GM12891 (cell line): ENCODE measurements at places on chromosomes 1 and 21.

DNA sequence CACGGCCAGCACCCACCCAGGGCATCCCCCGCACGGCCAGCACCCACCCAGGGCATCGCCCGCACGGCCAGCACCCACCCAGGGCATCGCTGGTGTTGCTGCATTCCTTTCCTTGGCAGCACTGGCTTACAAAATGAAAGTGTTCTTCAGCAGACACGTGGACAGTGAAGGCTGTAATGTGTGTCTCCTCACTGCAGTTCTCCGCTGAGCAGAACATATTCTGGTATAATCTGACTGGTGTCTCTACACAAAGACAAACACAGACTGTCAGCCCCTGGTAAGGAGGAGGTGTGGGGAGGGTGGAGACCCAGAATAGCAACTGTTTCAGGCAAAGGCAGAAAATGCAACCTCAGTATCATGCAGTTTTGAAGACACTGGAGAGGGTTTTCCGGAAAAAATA lies 7.3 kb downstream of the LYPD8 start:
- DNase-seq = no peak

DNA sequence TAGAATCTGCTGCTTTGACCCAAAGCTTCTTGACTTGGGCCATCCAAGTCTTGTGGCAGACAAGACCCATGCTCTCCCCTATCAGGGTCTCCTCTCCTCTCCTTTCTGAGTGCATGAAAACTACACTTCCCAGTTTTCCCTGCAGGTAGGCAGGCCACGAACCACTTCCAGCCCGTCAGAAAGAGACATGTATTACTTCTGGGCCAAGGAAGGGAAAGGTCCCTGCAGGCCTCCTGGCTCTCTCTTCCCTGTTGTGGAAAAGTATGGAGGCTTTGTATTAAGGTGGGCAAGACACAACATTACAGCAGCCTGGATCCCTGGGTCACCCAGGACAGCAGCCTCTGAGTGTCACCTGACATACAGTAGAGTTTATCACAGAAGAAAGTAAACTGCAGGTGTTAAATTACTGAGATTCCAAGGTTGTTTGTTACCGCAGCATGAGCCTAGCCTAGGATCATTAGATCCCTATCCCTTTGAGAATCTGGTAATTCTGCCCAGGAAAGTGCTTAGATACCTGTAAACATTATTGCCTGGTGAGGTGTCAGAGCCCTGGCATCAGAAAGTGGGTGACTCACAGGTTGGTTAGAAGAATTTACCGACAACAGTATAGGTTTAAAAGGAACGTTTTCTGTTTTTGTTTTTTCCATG lies 717.3 kb downstream of the MATN1 start:
- DNase-seq = no peak

DNA sequence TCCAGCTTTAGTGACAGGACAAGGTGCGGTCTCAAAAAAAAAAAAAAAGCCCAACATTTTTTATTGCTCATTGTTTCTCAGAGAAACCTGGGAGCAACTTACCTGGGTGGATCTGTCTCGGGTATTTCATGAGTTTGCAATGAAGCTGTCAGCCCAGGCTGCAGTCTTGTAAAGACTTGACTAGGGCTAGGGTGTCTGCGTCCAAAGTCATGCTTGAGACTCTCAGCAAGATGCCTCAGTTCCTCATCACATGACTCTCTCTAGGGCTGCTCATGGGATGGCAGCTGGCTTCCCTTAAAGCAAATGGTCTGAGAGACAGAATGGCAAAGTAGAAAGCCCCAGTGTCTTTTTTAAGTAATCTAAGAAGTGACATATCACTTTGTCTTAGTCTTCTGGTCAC lies 8.1 kb downstream of the GABPA start:
- no peak for DNase-seq

DNA sequence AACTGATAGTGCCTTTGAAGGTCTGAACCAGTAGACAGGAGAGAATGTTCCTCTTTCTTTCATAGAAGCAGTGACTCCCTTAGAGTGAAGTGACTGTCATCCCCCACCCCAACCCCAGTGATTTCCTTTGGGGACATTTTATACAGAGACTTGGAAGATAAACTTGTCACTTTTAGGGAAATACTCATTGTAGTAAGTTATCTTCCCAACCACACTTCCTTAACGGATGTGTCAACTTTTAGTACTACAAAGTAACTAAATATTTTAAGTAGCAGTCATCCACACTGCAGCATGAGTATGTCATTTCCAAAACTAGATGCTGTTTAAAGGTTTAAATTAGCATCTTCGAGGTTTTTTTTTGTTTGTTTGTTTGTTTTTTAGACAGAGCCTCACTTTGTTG lies 13.7 kb downstream of the LRRC8B start:
- DNase-seq = no peak

- no peak for DNase-seq
These were observed 9.4 kb upstream of the FAM3B start for GRCh38 chr21:41307219-41307618.

DNA sequence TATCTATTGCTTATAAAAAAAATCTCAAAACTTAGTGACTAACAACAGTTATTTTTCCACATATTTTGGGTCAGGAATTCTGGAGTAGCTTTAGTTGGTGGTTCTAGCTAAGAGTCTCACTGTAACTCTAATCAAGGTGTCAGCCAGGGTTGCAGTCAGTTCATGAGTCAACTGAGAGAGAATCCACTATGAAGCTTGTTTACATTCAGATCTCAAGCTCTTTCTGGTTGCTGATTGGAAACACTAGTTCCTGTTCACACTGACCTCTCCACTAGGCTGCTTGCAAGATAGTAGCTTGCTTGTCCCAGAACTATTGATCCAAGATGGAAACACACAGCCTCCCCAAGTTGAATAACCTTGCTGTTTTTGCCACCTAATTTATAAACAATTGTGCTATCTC lies 1192.1 kb upstream of the B3GALT2 start:
- DNase-seq = no peak

DNA sequence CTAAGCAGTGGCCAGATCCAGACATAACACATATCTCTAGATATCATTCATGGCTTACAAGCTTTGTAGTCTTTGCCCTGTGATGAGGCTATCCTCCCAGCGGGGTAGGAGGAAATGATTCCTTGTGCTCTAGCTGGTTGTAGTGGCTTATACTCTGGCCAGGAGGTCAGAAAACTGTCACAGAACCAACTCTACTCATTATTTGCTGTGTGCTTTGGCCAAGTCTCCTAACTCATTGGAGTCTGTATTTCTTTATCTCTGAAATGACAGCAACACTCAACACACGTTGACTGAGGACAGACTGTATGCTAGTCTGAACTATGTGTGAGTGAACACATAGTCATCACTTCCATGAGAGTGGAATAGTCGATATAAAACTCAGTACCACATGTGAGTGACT lies 116.7 kb upstream of the F3 start:
- no peak for DNase-seq

- DNase-seq = no peak
These were observed 210.0 kb upstream of the FOXD3 start for GRCh38 chr1:63112155-63112900.

DNA sequence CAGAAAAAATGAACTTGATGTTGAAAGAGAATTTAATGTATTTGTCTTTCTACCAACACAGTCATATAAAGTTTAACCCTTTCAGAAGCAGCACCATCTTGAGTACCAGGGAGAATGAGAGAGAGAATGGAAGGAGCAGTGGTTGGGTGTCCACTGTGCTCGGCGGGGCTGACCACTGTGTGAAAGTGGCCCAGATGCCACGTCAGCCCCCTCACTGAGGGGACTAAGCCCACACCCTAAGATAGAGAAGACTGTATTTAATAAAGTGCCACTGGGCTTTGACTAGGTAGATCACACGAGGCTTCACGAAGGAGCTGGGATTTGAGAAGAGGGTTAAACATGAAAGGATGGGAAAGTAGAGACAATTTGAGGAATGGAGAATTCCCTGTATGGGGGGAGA lies 31.2 kb downstream of the BATF3 start:
- DNase-seq = no peak

- no peak for DNase-seq
These were observed 401 bp upstream of the ARHGEF10L start for GRCh38 chr1:17539118-17539476.
